GM12891 (cell line): ENCODE measurements at places on chromosomes 12 and 14.

GRCh38 chr12:75711271-75711670 is 199.9 kb upstream of the KRR1 start:
- DNase-seq: no peak

- DNase-seq: no peak
Observed at GRCh38 chr14:72745991-72746980, 147.6 kb downstream of the DPF3 start.

DNA sequence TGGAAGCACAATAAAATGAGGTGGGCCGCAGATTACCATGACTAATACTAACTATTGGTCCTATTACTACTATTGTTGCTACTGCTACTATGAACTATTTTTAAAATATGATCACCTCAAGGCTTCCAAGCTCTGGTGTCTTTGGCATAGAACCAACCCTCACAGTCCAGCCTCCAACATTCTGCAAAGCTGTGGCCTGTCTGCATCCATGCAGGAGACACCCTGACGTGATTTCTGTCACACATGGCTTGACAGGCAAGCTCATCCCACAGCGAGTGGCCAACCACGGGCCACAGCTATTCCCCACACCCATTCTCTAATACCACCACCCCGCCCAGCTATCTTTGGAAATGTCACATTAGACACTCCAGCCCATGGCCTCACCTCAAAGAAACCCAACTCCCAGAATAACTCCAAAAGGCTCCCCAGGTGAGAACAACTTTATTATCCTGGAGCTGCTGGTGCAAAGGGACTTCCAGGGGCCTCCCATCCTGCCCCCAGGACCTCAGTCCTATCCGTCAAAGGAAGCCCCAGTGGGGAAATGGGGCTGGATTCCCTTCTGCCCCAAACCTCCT is 14.4 kb downstream of the ISCU start:
- no peak for DNase-seq

DNA sequence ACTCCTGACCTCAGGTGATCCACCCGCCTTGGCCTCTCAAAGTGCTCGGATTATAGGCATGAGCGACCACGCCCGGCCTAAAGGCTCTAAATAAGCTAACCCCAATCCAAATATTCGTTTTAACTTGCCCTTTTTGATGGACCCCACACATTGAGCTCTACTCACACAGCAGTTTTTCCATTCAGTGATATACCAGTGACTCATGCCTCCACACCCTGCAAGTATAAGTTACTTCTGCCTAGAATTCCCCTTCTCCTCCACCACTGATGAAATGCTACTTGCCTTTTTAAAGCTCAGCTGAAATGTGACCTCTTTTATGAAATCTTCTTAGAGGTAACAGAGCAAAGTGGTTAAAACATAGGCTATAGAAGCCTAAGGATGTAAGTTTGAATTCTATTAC is 68.8 kb downstream of the EXOC5 start:
- no peak for DNase-seq

GRCh38 chr12:3717283-3717898 is 35.5 kb downstream of the CRACR2A start:
- DNase-seq: no peak

DNA sequence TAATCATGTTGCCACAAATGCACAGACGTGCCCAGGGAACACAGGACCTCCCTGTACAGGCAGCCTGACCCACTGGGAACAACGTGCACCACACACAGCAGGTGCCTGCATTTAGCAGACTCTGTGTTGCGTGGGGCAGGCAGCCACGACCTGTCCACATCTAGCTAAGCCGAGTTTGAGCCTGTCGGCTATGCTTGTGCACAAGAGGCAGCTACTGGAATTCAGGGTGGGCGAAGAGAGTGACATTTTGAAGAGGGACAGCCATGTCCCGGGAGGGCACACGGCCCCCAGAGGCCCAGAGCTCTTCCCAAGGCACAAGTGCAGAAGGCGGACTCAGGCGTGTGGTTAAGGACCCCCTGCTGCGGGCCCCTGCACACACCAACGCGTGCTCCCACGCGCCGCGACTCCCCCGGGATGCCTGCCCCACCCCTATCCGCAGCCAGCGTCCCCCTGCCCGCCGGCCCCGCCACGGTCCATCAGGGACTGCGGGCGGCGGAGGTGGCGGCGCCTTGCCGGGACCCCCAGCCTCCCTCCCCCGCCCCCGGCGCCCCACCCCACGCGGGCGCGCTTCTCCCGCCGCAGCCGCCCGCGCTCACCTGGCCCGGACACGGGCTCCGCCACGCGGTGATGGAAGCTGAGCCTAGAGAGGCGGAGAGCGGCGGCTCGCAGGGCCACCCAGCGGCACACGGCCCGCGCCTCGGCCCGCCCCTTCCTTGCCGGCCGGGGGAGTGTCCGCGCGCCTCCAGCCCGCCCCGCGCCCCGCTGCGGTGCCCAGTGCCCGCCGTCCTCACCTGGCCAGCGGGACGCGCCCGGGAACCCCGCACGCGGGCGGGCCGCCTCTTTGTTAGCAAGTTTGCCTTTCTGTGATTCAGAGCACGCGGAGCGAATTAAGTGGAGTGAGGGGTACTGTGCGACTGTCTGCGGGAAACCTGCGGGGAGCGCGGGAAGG is 125.3 kb upstream of the PRMT8 start:
- DNase-seq: no peak

DNA sequence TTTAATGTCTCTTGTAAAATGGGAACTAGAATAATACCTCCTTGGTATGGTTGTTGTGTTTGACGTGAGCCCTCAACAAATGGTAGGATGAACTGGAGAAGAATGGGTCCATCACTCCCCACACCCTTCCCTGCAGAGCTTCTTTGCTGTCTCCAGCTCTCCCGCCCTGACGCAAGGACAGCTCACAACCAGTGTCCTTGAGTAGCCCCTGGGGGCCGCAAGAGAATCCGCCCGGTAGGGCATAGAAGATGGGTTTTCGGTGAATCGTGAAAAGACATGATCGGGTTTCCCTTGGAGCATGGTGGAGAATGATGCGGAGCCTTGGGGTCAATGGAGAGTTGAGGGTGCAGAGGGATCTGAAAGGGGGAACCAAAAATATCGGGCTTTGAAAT is 6.1 kb upstream of the PAX9 start:
- DNase-seq: no peak

- DNase-seq: peak; percentile 64
Observed at GRCh38 chr12:57756406-57757341, 1.8 kb downstream of the MARCHF9 start.

- no peak for DNase-seq
Observed at GRCh38 chr14:52060080-52060479, 8.8 kb downstream of the NID2 start.

GRCh38 chr12:28130625-28131598 is 59.3 kb upstream of the CCDC91 start:
- no peak for DNase-seq

DNA sequence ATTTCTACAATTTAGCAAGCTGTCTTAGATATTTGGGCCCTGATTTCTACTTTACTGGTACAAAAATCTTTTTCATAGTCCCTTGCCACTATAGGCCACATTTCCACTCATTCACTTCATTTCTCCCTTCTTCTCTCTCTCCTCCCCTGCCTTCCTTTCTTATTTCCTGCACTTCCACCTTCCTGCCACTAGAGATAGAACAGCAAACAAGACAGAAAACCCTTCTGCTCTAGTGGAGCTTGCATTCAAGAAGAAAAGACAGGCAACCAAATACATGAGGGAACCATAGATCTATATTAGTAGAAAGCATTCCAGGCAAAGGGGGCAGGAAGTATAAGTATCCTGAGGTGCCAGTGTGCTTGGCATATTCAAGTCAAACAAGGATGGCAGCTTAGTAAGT is 623.5 kb downstream of the FLRT2 start:
- no peak for DNase-seq

DNA sequence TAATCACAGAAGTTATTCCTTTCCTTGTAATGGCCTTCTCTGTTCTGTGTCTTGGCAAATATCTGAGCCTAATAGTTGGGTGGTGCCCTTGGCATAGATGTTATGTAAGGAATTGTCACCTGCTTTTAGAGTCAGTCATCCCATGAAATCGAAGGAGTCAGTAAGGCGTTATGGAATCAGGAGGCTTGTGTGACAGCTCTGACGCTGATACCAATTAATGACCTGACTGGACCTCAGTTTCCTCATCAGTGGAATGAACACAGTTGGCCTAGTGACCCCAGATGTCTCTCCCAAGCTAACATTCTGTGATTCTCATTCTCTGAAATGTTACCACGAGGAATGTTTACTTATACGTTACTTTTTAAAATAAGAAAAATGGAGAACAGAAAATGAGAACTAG is 32.1 kb downstream of the TXNRD1 start:
- no peak for DNase-seq

- no peak for DNase-seq
Observed at GRCh38 chr14:21524575-21525490, 1.3 kb downstream of the SALL2 start.

- DNase-seq: no peak
Observed at GRCh38 chr12:92002673-92003382, 142.8 kb downstream of the BTG1 start.

- DNase-seq: no peak
Observed at GRCh38 chr12:88188180-88188579, 46.1 kb downstream of the TMTC3 start.

DNA sequence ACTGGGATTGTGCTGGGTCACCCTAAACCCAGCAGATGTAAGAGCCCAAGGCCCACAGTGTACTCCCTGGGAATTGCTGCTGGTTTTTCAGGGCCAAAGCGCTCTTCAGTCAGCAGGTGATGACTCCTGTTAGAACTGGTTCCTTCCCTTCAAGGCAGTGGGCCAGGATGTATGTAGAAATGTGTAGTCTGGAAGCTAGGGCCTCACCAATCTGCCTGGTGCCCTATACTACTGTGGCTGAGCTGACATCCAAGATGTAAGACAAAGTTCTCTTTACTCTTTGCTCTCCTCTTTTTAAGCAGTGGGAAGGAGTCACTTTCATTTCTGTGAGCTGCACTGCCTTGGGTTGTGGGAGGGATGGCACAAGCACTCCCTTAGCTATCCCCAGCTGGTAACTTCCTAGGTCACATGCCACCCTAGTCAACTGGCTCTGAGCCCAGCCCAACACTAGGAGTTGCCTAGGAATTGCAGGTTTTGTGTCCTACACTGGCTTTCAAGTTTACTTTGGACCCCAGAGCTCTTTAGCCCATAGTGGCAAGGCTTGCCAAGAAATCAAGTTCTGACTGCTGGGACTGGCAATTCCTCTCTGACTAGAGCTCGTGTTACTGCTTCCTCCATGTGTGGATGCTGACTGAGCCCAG is 249.2 kb downstream of the C12orf50 start:
- no peak for DNase-seq

DNA sequence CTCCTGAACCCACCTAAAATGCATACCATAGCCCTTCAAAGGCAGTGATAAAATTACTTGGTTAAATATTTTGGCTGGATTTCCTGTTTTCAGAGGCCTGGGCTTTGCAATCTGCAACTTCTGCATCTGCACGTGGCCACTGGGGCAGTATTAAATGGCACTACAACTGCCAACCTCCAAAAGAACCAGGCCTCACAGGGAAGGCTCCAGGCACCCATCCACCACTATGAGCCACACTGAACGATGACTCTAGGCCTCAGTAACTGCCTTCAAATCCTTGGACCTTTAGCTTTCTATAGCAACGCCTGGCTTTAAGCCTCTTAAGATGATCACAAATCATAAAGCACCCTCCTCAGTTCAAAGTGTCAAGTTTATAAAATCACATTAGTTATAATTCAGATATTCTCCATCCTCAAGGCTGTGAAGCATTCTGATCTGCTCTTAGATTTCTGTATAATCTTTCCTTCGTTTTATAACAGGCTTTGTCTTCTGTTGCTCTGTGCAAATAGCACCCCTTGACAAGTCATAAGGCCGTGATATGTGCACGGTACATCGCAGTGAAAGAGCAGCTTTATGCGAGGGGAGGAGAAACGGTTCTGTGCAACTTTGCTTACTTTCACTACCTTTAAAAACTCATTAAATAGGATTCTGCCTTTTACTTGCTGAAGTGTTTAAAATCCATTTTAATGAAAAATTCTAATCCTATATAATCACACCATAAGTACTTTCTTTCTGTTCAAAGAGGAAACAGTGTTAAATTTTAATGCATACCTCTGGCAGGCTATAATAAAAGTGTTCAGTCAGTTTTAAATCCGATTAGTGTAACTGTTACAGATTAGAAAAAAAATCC is 196.4 kb upstream of the G2E3 start:
- no peak for DNase-seq

DNA sequence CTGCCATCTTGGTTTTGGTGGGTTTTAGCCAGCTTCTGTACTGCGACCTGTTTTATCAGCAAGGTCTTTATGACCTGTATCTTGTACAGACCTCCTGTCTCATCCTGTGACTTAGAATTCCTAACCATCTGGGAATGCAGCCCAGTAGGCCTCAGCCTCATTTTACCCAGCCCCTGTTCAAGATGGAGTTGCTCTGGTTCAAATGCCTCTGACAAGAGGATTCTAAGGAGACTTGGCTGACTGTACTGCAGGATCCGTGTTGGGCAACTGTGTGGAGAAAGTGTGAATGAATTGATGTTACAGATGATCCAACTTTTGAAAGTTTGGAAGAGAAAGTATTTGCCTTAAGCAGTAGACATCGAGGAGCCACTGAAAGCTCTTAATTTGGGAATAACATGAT is 91.0 kb downstream of the TTLL5 start:
- no peak for DNase-seq

DNA sequence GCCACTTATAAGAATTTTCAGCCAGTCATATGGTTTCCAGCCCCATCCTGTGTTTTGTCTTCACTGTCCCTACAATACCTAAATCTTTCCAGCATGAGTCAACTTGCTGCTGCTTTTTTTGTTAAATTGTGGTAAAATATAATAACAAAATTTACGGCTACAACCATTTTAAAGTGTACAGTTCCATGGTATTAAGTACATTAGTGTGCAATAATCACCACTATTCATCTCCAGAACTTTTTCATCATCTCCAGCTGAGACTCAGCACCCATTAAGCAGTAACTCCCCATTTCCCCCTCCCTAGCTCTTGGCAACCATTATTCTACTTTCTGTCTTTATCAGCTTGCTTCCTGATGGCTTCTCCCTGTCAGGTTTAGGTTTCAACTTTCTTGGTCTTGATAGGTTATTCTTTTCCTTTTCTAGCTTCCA is 39.1 kb downstream of the FRS2 start:
- no peak for DNase-seq

DNA sequence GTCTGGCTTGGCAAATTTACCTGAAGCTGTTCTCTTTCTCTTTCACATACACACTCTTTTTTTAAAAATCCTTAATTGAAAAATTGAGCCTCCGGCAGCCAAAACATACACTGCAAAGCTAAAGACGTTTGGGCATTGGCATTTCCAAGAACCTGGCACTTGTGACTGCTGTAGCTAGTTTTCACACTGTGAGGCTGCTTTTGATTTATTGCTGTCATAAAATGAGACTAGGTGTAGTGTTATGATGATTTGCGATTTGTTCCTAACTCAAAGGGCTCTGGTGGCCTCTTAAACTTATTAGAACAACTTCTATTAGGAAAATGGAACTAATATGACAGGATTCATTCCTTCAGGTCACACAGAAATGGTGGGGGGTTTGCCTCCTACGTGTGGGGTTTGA is 377.1 kb upstream of the FAR2 start:
- no peak for DNase-seq

- no peak for DNase-seq
Observed at GRCh38 chr12:48008349-48008748, 4.1 kb upstream of the COL2A1 start.

- DNase-seq: no peak
Observed at GRCh38 chr14:74582910-74583581, 29.0 kb downstream of the LTBP2 start.

GRCh38 chr14:79809849-79810612 is 401.3 kb downstream of the DIO2 start:
- no peak for DNase-seq
